ENCODE measurements at places on chromosomes 12 and 14.
A peak's percentile ranks its signal among the peaks of the same experiment; 100 is the strongest.

- no peak for DNase-seq
Observed at GRCh38 chr12:103779410-103780092, 61.5 kb downstream of the NT5DC3 start.

DNA sequence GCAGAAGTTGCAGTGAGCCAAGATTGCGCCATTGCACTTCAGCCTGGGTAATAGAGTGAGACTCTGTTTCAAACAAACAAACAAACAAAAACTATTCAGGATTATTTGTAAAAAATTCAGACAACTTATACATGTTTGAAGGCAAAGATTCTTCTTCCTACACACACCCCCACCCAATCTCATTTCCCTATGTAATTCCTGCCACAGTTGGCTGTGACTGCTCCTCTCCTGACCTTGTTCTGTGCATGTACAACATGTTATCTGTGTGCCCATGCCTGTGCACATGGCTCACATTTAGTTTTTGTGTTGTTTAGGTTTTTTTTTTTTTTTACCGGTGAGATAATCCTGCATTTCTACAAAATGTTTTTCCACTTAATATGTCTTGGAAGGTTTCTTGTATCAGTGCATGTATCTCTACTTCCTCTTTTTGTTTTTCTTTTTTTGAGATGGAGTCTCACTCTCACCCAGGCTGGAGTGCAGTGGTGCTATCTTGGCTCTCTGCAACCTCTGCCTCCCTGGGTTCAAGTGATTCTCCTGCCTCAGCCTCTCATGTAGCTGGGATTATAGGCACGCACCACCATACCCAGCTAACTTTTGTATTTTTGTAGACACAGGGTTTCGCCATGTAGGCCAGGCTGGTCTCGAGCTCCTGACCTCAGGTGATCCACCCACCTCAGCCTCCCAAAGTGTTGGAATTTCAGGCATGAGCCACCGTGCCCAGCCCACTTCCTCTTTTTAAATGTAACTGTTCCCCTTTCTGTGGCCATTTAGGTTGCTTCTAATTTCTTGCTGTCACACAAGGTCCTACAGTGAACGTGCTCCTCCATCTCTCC lies 8.7 kb downstream of the CFAP251 start:
- DNase-seq = no peak

- DNase-seq = no peak
Observed at GRCh38 chr12:94498698-94499097, 39.0 kb upstream of the CEP83 start.

DNA sequence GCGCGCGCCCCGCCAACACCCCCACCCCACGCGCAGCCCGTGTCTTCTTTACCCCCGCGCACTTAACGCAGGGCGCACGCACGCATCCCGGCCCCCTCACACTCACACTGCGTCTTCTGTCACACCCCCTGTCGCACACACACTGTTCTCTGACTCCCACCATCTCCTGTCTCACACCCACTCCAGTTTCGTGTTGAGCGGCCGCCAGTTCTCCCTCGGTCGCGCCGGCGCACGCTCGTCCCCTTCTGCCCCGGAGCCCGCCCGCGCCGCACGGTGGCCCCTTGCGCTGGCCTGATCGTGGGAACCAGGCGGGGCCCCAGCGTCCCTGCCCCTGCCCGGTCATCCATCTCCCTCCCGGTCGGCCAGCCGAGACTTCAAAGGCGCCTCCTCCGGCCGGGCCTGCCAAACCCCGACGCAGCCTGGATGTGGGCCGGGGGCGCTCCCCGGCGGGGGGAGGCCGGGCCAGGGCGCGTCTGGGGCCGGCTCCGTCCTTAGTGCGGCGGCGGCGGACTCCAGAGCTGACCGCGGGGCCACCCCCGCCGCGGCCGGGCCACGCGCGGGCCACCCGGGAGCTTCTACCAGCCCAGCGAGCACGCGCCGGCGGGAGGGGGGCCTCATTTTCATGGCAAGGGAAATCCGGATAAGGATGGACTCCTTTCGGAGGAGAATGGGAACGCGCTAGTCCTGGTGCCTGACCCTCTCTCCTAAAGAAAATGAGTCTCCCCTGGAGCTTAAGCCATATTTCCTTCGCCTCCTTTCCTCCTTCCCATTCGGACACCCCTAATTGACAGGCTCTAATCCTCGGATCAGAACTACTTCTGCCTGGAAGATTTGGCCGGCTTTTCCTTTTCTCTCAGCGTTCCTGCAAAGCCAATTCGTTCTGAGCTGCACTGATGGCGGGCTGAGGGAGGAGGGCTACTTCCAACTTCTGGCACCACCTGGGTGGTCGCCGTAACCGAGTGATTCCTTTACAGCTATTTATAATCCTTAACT lies 82.0 kb upstream of the HMGA2 start:
- no peak for DNase-seq

- no peak for DNase-seq
Observed at GRCh38 chr12:110343736-110344555, 59.6 kb downstream of the ANAPC7 start.

DNA sequence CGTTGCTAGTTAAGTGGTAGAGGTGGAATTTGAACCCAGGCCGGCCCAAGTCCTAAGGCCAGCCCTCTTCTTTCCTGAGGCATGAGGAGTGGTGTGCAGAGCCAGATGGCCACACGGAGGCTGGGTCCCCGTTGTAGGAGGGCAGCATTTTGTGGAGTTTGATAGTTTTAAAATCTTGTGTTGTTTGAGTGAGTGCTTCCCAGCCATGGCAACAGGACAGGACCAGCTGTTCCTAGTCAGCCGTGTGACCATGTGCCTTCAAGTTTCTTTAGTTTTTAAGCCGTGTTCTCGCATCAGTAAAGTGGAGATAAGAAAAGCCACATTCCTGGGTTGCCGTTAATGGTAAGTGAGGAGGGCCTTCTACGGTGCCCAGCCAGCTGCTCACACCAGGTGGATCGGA lies 44.4 kb downstream of the UBE3B start:
- no peak for DNase-seq

DNA sequence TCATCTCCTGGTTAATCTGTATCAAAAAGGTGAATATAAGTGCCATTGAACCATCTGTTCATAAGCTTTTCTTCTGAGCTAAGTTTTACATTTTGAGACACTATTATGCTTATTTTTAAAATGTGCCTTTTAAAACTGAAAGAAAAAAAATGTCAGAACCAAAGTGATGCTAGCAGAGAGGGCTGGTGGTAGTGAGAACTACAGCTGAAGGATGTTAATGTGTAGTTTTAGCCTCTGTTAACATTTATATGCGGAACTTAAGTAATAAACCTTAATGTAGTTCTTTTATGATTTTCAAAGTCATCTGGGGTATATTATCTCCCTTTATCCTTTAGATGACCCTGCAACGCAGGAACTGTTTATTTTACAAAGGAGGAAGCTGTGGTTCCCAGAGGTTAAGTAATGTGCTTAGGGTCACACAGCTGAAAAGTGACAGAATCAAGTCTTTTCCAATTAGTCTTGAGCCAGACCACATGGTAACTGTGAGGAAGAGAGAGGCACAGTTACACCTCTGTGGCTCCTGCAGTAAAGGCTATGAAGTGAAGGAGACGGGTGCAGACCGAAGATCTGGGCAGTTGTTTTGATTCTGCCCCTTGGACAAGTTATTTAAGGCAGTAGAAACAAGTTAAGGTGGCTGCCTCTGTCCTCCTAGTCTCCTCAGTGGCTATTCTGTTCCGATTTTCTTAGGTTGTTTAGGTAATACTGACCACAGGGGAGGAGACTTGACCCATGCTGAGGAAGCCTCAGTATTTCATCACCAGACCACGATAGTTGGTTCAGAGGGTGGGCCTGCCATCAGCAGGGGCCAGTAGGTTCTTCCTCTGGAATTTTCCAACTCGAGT lies 23.9 kb downstream of the GNG2 start:
- DNase-seq = no peak

DNA sequence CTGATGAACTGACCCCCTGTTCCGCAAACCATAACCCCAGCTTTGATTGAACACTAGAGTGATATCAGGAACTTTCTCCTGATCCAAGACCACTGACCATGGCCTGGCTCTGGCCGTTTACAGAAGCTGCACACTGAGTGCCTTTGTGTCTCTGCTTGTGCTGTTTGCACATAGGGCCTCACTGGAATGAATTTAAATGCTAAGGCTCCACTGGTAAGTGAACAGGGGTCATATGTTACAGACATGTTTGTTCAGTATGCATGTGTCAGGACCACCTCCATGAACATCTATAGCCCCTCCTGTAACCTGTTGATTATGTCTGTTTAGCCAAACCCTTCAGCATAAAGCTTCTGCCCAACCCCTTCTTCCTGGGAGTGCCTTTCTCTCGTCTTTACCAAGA lies 1239.8 kb downstream of the TMEM121 start:
- DNase-seq = no peak

- DNase-seq = no peak
Observed at GRCh38 chr12:107513636-107514400, 171.8 kb upstream of the PWP1 start.

GRCh38 chr14:89144642-89145041 lies 272.4 kb downstream of the FOXN3 start:
- DNase-seq = no peak

DNA sequence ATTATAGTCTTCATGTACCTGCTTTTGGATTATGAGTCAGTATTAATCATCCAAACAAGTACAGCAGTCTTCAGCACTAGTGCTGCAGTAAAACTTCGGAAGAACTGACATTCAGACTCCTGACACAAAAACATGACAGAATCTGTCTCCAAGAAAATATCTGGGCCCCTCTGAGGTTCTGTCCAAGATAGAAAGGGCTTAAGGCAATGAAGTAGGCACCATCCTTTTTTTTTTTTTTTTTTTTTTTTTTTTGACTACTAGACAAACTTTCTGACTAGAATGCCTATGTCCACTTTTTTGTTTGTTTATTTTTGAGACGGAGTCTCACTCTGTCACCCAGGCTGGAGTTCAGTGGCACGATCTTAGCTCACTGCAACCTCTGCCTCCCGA lies 112.5 kb downstream of the MED13L start:
- no peak for DNase-seq

- no peak for DNase-seq
Observed at GRCh38 chr12:118358612-118359540, 13.8 kb downstream of the TAOK3 start.

GRCh38 chr12:53090554-53090953 lies 6.9 kb upstream of the IGFBP6 start:
- DNase-seq = no peak

- DNase-seq = no peak
Observed at GRCh38 chr12:79299447-79300198, 391.1 kb downstream of the PAWR start.

GRCh38 chr12:68609998-68610369 lies 715 bp upstream of the RAP1B start:
- DNase-seq = peak; percentile 53

- peak; percentile 33 for DNase-seq
Observed at GRCh38 chr12:121804417-121805111, 755 bp downstream of the SETD1B start.

GRCh38 chr12:91859347-91859746 lies 286.3 kb downstream of the BTG1 start:
- DNase-seq = no peak

DNA sequence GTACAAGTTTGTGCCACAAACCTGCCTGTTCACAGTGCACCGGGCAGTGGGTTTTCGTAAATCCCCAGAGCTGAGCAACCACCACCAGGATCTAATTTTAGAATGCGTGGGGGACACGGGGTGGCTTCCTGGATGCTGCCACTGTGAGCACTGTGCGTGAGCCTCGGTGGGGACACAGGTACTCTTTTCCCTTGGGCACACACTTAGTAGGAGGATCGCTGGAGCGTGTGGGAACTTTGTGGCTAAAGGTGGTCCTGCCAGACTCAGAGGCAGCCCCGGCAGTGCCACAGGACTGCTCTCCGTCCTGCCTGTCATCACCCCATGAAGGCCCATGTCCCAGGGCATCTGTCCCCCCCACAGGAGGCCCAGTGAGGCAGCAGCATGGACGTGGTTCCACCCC lies 21.1 kb downstream of the BTBD6 start:
- DNase-seq = no peak

- DNase-seq = no peak
Observed at GRCh38 chr12:101747697-101748096, 8.4 kb upstream of the SYCP3 start.

DNA sequence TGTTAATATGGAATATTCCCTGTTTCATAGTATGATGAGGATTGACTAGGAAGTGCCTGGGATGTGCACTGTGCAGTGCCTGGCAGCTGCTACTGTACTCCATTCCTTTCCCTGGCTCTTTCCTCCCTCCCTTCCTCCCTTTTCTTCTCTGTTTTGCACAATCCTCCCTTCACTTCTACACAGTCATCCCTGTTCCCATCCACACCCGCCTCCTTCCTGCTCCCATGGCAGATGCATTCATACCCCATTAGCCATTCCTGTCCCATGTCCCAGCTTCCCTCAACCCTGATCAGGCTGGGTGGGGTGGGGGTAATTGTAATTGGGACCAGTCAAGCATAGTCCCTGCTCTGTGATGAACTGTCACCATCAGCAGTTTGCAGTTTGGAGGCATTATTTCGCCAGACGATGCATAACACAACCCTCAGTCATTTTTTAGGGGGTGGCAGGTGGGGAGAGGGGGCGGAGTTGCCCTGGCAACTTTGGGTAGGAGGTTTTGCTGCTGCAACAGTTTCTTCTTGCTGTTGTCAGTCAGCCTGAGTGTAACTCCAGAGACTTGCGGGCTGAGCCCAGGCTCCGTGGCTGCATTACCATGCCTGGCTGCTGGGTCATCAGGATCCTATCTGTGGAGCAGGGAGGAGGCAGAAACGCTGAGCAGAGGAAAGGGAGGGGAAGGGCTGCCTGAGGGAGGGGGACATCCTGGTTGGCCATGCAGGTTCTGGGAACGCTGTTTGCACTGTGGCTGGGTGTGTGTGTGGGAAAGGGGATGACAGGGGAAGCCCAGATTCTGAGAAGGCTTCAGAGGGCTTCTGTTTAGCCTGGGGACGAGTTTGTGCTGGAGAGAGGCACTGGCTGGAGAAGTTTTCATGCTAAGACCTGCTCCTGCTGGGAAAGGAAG lies 4.1 kb upstream of the KRT84 start:
- DNase-seq = no peak

- no peak for DNase-seq
Observed at GRCh38 chr14:99141236-99141635, 130.8 kb downstream of the BCL11B start.
